ENCODE measurements at places on chromosomes 11 and 22. TPM values are rescaled to one million over a fixed set of nuclear protein-coding genes. Genes with fewer than 3 reads are reported as not detected.

Gene NLRP14
- total RNA-seq: 0.11 TPM

Gene THAP7
- total RNA-seq: 27.1 TPM

Gene OR52I2
- not detected for total RNA-seq

DNA sequence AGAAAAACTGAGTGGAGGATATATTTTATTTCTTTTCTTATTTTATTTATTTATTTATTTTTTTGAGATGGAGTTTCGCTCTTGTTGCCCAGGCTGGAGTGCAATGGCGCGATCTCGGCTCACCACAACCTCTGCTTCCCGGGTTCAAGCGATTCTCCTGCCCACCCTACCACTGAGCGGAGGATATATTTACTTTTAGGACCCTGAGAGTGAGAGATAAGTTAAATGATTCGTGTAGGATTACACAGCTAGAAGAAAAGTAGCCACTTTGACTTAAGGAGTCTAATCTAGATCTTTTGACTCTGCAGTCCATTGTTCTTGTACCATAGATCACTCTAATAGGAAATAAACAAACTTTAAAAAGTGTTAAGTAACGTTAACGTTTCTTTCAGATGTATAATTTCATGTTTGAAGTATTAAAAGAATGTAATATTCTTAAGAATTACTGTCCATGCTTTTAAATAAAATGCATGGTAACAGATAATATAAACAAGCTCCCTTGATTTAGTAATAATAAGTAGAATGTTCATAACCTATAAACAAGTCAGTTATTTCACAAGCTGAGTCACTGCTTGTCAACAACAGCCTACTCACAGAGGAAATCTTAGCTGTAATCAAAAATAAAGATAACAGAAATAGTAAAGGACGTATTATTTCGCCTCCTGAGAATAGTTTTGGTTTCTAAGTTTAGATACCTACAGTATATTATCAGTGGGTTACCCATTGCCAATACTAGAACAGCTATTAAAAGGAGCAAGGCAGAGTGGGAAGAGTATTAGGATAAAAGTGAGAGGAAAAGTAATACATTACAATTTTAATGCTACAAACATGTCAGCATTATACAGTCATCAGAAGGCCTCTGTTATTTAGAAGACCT, 18.6 kb downstream of the USP47 start:
- DNase-seq: no peak

GRCh38 chr11:120883404-120884080, 140.4 kb upstream of the TBCEL start:
- DNase-seq: no peak

GRCh38 chr11:35525501-35526175, at the start of gene PAMR1:
TSS of gene PAMR1 (minus strand) at chr11:35525616. CDS start at chr11:35525585, 31 bp downstream.
- no peak for DNase-seq

DNA sequence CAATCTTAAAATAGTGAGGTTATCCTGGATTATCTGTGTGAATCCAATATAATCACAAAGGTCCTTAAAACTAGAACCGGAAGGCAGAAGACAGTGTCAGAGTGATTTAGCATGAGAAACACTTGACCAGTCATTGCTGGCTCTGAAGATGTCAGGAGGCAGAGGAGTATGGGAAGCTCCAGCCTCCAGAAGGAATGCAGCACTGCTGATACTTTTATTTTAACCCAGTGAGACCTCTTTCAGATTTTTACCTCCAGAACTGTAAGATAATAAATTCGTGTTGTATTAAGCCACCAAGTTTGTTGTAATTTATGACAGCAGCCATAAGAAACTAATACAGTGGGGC, 134.4 kb upstream of the ZC3H12C start:
- no peak for DNase-seq

GRCh38 chr11:3207526-3208189, 11.0 kb downstream of the MRGPRG start:
- no peak for DNase-seq

DNA sequence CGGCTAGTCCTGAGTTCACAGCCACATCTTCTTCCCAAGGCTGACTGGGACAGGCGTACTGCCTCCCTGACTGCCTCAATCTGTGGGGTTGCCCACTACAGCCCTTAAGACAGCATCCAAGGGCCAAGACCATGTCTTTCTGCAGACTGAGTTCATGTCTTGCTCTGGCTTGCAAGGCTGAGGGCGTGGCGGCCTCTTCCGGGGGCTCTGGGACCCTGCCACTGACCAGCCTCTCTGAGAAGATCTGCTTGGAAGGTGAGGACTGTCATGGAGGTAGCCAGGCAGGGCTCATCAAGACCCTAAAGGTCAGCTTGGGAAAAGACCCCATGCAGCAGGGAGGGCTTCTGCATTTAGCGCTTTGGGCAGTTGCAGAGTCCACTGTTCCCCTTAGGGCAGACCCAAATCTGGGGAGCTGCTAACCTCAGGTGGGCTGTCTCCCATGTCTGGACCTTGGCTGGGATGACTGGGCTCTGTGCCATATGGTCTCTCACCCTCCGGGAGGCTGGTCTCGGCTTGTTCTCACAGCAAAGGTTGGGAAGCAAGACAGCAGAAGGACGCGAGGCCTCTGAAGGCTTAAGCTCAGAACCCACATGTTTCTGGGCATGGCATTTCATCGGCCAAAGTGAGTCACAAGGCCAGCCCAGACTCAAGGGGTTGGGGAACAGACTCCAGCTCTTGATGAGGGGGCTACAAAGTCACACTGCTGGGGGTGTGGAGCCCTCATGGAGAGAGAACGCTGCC, 109.1 kb upstream of the LMO1 start:
- no peak for DNase-seq
